ENCODE measurements at places on chromosomes 2 and 18.
A peak's percentile ranks its signal among the peaks of the same experiment; 100 is the strongest.

DNA sequence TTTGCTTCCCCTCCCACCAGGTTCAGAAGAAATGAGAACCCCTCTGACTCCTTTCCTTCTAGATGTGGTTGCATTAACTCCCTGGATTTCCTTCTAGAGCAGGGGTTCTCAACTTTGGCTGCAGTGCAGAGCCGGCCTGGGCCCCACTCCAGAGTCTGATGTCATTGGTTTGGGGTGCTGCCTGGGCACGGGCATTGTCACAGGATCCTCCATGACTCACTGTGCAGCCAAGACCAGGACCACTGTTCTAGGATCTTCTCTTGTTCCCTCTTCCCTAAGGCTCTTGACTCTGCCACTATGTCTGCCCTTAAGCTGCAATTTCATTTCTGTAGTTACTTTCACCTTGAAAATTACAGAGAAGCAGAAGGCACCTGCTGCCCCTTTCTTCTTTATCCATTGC, 31.8 kb downstream of the TBC1D8 start:
- DNase-seq = no peak

- DNase-seq = no peak
Observed at GRCh38 chr2:221097949-221098348, 474.2 kb downstream of the EPHA4 start.

- no peak for DNase-seq
Observed at GRCh38 chr2:232488721-232489300, 1.2 kb upstream of the ECEL1 start.

DNA sequence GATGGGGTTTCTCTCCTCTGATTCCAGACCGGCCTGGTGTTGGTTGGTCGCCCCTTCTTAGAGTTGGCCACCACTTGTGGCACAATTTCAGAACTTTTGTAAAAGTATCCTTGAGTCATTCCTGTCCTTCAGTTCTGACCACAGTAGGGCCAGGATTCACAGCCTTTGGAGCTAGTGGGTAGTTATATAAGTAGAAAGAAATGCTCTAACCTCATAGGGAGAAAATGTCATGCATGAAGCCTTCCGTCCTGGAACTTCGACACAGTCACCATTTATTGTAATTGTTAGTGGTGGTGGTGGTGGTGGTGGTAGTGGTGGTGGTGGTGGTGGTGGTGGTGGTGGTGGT, 65.4 kb downstream of the EPAS1 start:
- no peak for DNase-seq

DNA sequence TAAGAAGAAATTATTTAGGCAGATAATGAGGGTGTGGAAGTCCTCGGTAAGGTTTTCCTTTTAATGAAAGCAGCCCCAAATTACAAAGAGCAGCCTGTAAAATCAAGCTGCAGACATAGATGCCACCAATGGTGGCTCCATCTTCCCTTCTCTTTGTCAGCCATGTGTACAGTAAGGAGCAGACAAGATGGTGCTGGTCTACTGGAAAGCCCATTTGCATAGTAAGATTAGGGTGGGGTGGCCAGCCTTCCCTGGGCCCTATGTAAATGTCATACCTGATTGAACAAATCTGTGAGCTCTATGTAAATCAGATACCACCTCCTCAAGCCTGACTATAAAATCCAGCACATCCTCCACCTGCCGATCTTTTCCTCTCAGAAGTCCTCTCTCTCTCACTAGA, 154.4 kb upstream of the SERTAD2 start:
- no peak for DNase-seq

- DNase-seq = no peak
Observed at GRCh38 chr2:201574766-201575165, 68.5 kb downstream of the TMEM237 start.

- no peak for DNase-seq
Observed at GRCh38 chr2:75276093-75277029, 77.0 kb upstream of the TACR1 start.

DNA sequence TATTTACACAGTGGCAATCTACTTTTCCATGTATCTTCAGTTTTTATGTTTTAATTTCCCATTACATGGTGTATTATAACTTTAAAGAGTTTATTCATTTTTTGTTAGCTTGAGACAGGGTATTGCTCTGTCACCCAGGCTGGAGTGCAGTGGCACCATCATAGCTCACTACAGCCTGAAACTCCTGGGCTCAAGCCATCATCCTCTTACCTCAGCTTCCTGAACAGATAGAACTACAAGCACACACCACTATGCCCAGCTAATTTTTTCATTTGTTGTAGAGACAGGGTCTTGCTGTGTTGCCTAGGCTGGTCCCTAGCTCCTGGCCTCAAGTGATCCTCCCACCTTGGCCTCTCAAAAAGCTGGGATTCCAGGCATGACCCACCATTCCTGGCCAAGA, 66.8 kb downstream of the COA5 start:
- DNase-seq = no peak

- no peak for DNase-seq
Observed at GRCh38 chr2:129798301-129798581, 181.2 kb upstream of the RAB6C start.

- DNase-seq = no peak
Observed at GRCh38 chr2:178359192-178359912, 91.6 kb downstream of the PRKRA start.

- no peak for DNase-seq
Observed at GRCh38 chr2:98869272-98869641, 66.8 kb downstream of the CRACDL start.

DNA sequence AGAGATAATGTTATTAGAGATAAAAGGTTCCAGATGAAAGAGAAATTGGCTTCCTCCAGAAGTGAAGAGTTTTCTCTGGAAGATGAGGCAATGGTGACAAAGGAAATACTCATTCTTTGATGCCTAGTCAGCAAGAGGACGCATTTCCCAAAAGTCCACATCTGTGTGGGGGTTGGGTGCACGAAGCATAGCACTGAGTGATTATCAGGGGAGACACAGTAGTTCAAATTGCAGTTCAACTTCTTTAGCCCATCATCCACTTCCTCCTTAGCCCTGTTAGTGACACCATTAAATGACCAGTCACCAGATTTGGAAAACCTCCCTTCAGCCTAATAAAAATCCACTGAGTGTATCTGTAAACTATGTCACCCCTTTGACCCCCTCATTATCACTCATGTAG, 80.9 kb upstream of the PHLPP1 start:
- no peak for DNase-seq

- no peak for DNase-seq
Observed at GRCh38 chr2:29159125-29159524, 43.9 kb downstream of the CLIP4 start.

DNA sequence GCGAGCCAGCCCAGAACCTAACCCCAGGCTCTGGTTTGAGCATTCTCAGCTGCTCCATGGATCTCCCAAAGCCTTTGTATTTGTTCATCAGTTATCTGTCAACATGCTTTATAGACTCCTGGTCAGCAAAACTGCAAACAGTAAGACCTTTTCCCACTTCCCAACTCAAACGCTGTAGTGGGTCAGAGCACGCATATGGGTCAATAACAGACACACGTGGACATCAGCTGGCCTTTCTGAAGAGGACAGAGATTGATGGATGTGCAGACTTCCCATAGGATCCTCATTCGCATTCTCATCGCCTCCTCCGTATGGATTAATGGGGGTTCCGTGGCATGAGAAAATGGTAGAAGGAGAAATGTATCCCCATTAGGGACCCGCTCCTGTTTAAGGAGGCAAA, 508.1 kb downstream of the EIPR1 start:
- no peak for DNase-seq

DNA sequence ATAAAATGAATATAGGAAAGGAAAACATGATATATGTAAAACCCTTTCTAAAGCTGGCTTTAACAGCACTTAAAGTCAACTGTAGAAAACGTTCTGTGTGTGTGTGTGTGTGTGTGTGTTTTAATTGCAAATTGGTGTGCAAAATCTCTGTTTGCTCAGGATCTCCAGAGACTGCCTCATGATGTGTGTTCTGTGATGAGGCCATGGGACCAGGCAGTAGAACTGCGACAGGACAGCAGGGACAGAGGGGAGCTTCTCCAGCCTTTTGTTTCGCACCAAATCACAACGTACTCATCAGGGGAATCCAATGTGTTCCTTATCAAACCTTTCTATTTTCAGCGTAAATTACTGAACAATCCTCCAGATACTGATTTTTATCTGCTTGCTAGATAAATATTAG, 66.7 kb downstream of the NXPH2 start:
- DNase-seq = no peak

GRCh38 chr18:6270771-6271216, 143.9 kb downstream of the L3MBTL4 start:
- DNase-seq = no peak

DNA sequence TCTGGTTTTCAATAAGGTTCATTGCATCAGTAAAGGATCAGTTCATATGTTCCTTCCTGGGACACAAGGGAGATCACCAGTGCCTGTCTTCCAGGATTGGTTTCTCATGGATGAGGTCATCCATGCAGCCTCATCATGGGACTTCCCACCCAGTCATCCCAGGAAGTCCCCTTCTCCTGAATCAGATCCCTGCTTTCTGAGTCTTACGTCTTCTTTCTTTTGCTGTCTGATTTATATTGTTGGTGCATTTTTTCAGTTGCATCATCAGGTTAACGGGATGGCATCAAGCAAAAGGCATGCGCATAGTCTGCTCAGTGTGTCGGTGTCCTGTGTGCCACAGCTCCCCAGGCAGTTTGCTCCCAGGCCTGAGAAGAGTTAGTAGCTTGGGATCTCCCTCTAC, 105.9 kb downstream of the SOX11 start:
- no peak for DNase-seq

GRCh38 chr18:7658701-7659100, 91.6 kb downstream of the PTPRM start:
- no peak for DNase-seq

GRCh38 chr2:217204358-217204757, 344.5 kb upstream of the TNP1 start:
- no peak for DNase-seq

DNA sequence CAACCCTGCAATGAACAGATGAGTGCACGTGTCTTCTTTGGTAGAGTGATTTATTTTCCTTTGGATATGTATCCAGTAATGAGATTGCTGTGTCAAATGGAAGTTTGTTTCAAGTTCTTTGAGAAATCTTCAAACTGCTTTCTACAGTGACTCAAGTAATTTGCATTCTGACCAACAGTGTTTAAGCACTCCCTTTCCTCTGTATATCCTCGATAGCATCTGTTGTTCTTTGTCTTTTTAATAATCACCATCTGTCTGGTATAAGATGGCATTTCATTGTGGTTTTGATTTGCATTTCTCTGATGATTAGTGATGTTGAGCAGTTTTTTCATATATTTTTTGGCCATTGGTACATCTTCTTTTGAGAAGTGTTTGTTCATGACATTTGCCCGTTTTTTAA, 1608.3 kb upstream of the ZEB2 start:
- no peak for DNase-seq

GRCh38 chr2:63675026-63675425, 86.3 kb downstream of the MDH1 start:
- DNase-seq = no peak

DNA sequence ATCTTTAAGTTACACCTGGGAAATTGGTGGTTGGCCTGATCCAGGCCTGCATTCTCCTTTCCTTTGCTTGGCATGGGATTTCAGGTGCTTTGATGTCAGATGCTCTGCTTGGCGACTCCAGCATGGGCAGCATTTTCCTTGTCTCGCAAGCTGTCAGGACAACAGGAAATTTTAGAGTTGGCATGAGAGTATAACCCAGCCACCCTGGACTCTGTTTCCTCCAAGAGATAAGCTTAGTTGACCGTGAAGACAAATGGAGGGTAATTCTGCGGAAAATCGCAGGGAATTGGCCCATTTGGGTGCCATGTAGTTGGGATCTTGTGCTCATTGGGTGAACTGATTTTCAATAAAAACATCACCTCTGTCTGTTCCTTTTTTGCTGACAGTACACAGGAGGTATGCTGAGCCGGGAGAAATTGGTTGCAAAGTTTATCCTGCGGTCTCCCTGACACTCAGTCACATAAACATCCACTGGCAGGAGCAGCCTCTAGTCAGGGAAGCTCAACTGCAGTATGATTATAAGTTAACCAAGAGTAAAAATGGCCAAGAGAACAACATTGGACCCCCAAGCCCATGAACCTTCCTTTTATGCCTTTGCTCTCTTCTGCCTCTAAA, 409.9 kb downstream of the SETBP1 start:
- no peak for DNase-seq

DNA sequence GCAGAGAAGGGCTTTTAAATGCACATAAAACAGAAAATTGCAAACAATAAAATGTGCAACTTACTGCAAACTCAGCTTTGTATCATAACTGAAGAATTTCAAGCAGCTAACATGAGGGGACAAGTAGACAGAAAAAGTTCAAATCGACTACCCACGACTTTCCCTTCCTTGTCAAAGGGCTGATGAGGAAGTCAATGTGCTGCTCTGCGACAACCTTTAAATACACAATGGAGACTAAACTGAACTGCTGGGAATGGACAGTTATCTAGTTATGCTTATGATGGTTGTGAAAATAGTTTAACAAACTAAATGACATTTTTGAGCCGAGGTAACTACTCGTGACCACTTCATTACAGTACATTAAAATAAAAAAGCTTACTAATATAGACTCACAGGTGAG, 84.1 kb downstream of the INO80D start:
- no peak for DNase-seq

GRCh38 chr18:58429442-58429841, 199.4 kb downstream of the ALPK2 start:
- no peak for DNase-seq

GRCh38 chr2:57373530-57373929, 673.1 kb upstream of the VRK2 start:
- no peak for DNase-seq

DNA sequence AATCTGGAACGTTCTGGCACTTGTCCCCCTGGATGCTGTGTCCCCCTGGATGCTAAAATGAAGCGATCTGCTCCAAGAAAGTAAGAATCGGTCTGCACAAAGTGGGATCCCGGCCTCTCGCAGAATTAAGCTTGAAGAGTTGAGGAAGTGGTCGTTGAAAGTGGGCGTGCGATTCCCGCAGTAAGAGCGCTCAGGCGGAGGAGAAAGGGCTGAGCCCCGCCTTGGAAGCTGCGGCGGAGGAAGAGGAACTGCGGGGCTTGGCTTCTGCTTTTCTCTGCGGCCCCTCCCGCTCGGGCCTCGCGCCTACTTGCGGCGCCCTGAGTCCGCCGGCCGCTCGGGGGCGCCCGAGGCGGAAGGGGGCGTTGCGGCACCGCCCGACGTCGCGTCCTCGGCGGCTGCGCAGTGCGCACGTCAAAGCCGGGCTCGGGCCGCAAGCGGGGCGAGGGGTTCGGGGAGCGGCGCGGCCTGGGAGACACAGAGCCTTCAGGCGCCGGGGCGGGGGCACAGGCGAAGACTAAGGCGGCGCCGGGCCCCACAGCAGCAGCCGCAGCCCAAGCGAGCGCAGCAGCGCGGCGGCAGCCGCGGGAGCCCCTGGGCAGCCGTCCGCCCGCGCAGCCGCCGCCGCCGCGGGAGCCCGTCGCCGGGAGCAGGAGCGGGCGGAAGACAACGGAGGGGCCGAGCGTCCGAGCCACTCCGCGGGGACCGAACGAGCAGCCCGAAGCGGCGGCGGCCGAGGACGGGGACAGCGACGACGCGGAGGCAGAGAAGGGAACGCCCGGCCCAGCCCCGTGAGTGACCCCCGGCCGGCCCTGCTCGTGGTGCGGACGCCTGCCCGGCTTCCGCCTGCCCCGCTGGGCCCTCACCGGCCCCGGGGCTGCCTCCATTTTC, at the start of gene CAB39:
CAB39 (plus strand) TSS at position 400 of the 888 bp plus-strand sequence. CDS start 47,160 bp downstream, outside the sequence.
- DNase-seq = peak; percentile 86
